ENCODE measurements at places on chromosomes 16 and 17. TPM values are rescaled to one million over a fixed set of nuclear protein-coding genes. Genes with fewer than 3 reads are reported as not detected.

BLTP2 gene
- total RNA-seq: 88.4 TPM

KRTAP4-16 gene
- total RNA-seq: not detected

RPGRIP1L gene
- total RNA-seq: 4.9 TPM

CDH5 gene
- total RNA-seq: not detected

MARCHF10 gene
- total RNA-seq: 1.4 TPM

NHLRC4 gene
- 2.0 TPM for total RNA-seq

DPEP2 gene
- not detected for total RNA-seq

KRTAP3-1 gene
- total RNA-seq: not detected

HBA2 gene
- not detected for total RNA-seq

SMPD3 gene
- under 0.01 TPM for total RNA-seq

TPSAB1 gene
- total RNA-seq: not detected

OR4D1 gene
- not detected for total RNA-seq

SMTNL2 gene
- 16.9 TPM for total RNA-seq

SEPTIN12 gene
- total RNA-seq: not detected

NGFR gene
- 0.13 TPM for total RNA-seq

PRDM7 gene
- total RNA-seq: not detected

CLEC19A gene
- not detected for total RNA-seq

FAM171A2 gene
- 17.0 TPM for total RNA-seq

PHB1 gene
- total RNA-seq: 195 TPM

MARVELD3 gene
- 0.63 TPM for total RNA-seq

JUP gene
- 302 TPM for total RNA-seq

C16orf89 gene
- total RNA-seq: not detected

KCNJ12 gene
- 0.65 TPM for total RNA-seq

SMIM5 gene
- total RNA-seq: not detected

TMEM100 gene
- total RNA-seq: not detected

KARS1 gene
- total RNA-seq: 110 TPM

NXPH3 gene
- not detected for total RNA-seq

SLFN14 gene
- not detected for total RNA-seq

TM4SF5 gene
- total RNA-seq: not detected

SLC35G6 gene
- total RNA-seq: not detected

TEDC2 gene
- 39.9 TPM for total RNA-seq

C17orf100 gene
- total RNA-seq: 1.3 TPM

KRT24 gene
- not detected for total RNA-seq

FNDC8 gene
- not detected for total RNA-seq

FOXK2 gene
- total RNA-seq: 48.2 TPM

ALOX15B gene
- under 0.01 TPM for total RNA-seq

KRT16 gene
- total RNA-seq: 0.51 TPM

TPSB2 gene
- total RNA-seq: not detected

ATPAF2 gene
- 12.5 TPM for total RNA-seq

PLXDC1 gene
- total RNA-seq: 0.38 TPM

ATAD5 gene
- 0.38 TPM for total RNA-seq

C16orf46 gene
- total RNA-seq: 0.49 TPM

CD300H gene
- total RNA-seq: not detected

KRT33A gene
- not detected for total RNA-seq

KDM6B gene
- total RNA-seq: 12.0 TPM

HOXB5 gene
- 1.3 TPM for total RNA-seq

ST6GALNAC1 gene
- total RNA-seq: not detected

KRTAP4-4 gene
- total RNA-seq: not detected

EDC4 gene
- total RNA-seq: 71.7 TPM

QPRT gene
- 124 TPM for total RNA-seq

CPNE7 gene
- total RNA-seq: 66.8 TPM

BICDL2 gene
- not detected for total RNA-seq

TBC1D3D gene
- 2.8 TPM for total RNA-seq

WSCD1 gene
- total RNA-seq: 13.4 TPM

CDRT4 gene
- total RNA-seq: 1.6 TPM
